GM12892 (cell line): ENCODE measurements at places on chromosomes 7 and 10.

DNA sequence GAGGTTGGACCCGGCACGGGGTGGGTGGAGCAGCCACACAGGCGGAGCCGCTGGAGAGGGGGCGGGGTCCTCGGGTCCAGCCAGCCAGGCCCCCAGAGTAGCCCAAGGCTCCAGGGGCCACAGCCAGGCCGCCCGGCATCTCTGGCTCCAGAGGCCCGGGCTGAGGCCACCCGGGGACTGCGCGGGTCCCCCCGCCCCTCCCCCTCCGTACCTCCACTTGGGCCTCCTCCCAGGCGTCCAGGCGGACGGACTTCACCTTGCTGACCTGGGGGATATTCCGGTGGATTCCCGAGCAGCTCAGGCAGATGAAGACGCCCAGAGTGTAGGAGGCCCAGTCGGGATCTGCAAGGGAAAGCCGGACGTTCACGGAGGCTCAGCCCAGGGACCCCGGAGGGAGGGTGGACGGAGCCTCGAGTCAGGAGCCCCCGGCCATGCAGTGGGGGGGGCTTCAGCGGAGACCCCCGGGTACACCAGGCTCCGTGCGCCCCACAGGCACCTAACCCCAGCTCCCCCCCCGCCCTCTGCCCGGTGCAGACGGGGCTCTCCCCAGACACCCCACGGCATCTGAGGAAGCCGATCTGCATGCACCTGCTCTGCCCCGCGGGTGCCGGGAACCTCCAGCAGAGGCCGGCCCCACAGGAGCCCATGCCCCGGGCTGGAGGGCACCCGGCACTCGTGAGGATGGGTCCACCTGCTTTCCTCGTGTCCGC, 19.2 kb downstream of the ADAP1 start:
- DNase-seq: no peak

GRCh38 chr10:78851647-78852046, 217.1 kb upstream of the ZMIZ1 start:
- no peak for DNase-seq

DNA sequence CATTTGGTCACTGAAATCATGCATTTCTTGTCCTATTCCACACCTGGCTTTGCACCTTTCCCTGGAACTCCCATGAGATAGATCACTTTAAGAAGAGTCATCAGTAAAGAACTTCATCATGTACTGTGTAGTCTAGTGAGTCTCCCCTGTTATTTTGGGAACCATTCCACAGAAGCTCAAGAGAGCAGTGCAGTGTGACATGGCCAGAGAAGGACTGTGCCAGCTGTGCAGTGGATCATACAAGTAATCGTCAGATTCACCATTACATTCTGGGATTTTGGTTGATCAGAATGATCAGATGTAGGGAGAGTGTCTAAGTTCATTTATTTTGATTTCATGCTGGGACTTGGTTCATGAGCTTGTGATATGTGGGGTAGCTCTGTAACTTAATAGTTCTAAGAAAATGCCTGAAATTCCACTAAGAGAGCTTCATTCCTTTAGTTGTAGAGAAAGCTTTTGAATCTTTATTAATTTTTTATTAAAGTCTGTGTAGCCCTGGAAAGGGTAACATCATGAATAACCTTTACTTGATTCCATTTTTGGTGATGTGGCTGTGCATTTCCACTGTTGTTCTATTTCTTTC, 166.8 kb downstream of the SUGCT start:
- no peak for DNase-seq

- no peak for DNase-seq
These were observed 9.0 kb downstream of the FAS start for GRCh38 chr10:88999625-89000024.

GRCh38 chr10:92413011-92413410, 122.0 kb downstream of the MARCHF5 start:
- no peak for DNase-seq

DNA sequence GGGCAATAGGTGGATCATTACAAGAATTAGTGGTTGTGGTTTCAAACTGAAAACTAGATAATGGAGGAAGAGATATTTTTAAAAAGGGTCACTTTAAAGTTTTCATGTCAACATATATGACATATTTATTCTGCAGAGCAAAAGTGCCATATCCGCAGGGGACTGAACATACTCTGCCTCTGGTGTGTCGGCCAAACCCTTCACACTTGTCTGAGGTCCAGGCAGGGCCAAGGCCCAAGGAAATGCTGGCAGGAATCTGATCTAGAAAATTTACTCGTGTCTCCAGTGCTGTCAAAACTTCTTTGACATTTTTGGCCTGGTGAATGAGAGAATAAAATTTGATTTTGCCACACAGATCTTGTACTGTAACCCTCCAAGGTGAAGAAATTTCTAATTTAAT, 562.3 kb downstream of the CCSER2 start:
- no peak for DNase-seq

DNA sequence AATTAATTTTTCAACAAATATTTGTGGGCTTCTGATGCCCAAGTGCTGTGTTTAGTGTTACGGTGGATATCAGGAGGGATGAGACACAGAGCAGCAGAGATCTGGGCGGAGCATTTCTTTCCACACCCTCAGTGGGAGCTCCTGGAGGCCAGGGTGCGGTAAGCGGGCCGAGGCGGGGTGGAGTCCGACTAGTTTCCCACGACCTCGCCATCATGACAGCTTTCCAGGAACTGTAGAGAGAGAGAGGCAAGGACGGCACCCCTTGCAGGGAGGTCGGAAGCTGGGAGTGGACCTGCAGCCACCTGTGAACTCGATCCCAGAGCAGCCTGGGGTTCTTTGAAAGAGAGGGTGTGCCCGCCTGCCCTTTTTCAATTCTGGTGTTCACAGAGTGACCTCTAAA, 128.2 kb downstream of the ACTR3B start:
- DNase-seq: no peak

DNA sequence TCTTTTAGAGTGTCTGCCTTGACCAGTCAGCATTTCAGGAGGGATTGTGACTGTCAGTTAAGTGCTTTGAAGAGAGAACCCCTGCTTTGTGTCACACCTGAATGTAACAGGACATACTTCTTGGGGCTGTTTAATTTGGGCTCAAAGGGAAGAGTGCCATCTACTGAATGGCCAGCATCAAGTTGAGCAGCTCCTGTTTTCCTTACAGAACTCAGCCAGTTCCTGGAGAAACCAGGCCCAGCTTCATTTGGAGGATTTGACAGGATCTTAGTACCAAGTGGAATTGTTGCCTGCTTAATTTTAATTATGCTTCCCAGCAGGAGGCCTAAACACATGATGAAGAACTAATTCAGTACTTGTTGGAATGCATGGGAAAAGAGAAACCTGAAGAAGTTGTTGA, 8.3 kb downstream of the ADD3 start:
- DNase-seq: no peak

DNA sequence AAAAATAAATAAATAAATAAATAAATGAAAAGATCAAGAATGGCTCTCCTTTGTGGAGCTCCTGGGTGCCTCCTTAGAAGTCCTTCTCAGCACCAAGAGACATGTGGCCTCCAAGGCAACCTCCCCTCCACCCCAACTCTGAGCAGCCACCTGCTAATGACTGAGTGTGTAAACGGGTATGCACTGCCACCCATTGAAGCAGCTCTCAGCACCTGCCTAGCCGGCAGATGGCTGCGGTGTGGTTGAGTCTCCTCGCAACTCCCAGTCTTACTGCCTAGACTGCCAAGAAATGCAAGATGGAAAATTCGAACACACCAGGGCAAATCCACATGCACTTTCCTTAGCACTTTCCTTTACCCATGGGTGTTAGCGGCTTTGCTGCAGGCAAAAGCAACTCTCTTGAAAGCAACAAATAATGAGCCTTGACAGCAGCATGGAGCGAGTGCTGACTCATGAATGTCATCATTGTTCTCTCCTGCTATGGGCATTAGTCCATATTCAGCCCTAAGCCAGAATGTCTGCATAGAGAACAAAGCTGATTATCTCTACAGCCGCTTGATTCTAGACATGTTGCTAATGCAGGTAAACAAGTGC, 913.9 kb upstream of the AUTS2 start:
- no peak for DNase-seq

- no peak for DNase-seq
These were observed 165.1 kb downstream of the AHR start for GRCh38 chr7:17463511-17464085.

DNA sequence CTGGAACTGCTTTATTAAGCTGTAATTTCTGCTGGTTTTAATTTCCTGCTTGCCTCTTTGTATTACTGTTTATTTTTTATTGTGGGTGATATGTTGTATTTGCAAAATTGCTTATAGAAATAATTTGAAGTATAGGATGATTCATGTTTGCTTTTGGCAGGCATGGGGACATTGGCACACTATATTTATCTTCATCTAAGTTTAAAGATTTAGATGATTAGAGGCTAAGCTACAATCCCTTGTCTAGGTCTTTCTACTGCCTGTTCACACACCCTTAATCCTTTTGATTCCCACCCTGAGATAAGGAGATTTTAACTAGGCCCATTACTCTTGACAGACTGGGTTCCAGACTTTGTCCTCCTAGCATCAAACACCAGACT, 182.8 kb upstream of the KAT6B start:
- no peak for DNase-seq

DNA sequence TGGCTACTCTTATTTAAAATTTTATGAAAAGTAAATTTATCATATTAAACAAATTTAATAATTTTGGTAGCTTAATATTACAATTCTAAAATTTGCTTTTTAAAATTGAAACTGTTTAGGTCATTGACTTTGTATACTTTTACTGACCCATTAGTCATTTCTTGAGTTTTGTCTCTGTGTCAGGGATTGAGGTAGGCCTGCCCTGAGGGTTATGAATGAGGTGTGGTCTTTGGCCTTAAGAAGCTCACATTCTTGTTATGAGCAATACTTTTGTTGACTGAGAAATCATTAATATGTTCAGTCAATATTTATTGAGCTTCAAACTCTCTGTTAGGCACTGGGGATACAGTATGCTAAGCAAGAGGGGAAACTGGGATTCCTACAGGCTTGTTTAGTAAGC, 47.0 kb upstream of the RPA3 start:
- no peak for DNase-seq

DNA sequence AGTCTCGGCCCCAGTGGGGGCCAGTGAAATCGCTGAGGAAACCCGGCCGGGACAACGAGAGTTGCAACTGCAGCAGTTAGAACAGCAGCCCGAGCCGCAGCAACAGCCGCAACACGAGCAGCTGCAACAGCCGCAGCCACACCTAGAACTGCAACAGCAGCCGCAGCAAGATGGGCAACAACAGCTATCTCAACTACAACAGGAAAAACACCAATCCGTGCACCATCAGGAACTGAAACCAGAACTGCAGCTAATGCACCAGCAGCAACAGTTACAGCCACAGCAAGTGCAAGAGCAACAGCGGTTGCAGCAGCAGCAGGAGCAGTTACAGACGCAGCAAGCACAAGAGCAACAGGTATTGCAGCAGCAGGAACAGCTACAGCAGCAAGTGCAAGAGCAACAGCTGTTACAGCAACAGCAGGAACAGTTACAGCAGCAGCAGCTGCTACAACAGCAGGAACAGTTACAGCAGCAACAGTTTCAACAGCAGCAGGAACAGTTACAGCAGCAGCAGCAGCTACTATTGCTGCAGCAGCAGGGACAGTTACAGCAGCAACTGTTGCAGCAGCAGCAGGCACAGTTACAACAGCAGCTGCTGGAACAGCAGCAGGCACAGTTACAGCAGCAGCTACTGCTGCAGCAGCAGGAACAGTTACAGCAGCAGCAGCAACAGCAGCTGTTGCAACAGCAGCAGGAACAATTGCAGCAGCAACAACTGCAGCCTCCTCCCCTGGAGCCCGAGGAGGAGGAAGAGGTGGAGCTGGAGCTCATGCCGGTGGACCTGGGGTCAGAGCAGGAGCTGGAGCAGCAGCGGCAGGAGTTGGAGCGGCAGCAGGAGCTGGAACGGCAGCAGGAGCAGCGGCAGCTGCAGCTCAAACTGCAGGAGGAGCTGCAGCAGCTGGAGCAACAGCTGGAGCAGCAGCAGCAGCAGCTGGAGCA, 6.1 kb downstream of the ZNF853 start:
- no peak for DNase-seq

DNA sequence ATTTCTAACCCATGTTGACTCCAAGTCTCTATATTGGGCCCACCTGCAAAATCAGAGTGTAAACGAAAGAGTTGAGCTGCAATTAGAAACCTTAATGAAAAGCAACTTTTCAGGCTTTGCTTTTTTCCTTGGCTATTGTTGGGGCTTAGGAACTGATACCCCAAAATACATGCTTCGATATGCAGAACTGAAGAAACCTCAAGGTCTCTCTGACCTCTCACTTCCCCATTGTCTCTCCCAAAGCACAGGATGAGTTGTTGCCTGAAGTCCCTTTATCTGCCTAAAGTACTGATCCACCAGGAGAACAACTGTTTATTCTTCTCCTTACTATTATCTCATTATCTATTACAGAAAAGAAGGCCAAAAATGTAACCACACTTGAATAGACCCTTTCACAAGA, 666.0 kb upstream of the LRRTM3 start:
- DNase-seq: no peak

GRCh38 chr7:28106321-28106829, 74.2 kb downstream of the JAZF1 start:
- DNase-seq: no peak

GRCh38 chr10:116431598-116431997, 4.0 kb downstream of the PNLIPRP3 start:
- DNase-seq: no peak

- DNase-seq: no peak
These were observed 178.0 kb upstream of the FRMD4A start for GRCh38 chr10:14508725-14509124.

DNA sequence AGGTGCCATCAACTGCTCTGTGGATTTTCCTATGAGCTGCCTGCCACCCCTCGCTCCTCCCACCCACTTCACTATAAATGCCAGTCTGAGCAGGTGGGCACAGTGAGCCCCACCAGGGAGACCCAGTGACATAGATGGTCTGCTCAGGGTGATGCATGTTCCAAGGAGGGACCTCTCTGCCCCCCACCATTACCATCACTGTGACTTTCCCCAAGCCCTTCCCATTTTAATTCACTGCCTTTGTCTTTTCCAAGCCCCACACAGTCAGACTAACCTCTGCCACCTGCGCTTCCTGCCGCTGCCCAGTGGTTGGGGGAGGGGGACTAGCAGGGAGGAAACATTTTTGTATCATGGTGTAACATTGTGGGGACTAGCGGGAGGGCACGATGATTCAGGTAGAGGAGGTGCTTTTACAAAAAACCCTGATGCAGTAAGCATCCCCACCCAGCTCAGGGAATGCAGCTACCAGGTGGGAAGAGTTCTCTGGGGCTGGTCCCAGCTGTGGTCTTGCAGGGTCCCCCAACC, 24.6 kb downstream of the PRSS2 start:
- no peak for DNase-seq

DNA sequence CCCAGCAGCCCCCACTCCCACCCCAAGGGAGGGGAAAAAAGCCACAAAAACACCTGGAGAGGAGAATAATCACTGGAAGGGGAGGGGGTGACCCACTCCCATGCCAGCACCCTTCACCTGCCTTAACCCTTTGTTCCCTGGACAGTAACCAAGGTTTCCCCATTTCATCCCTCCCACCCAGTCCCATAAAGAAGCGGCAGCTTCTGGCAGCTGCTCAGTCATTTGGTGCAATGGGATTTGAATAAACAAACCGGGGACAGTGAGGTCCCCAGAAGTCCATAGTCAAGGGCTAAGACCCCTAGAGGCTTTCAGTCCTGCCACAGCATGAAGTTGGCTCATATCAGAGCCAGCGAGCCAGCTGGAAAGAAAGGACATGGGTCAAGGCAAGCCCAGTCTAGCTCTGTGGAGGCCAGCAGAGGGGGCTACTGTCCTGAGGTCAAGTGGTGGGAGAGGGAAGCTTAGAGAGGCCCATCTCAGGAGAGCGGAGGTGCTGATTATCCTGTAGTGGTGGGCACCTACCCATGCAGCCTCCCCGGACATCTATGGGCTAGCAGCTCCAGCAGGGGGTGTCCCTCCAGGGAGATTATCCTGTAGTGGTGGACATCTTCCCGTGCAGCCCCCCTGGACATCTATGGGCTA, 58.9 kb upstream of the LBX1 start:
- DNase-seq: no peak
